ENCODE measurements at places on chromosomes 7 and 10.

DNA sequence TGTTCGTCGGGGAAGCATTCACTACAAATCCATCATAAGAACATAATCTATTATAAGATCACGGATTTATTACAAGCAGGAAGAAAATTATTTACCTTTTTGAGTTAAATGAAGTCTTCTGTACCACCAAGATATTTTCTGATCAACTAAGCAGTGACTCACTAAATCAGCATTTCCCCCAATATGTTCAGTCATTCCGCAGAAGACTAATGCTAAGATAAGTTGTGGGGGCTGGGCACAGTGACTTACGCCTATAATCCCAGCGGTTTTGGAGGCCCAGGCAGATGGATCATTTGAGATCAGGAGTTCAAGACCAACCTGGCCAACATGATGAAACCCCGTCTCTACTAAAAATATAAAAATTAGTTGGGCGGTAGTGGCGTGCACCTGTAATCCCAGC is 144.2 kb upstream of the EGR2 start:
- DNase-seq: no peak

GRCh38 chr10:3887404-3887803 is 102.4 kb upstream of the KLF6 start:
- no peak for DNase-seq

DNA sequence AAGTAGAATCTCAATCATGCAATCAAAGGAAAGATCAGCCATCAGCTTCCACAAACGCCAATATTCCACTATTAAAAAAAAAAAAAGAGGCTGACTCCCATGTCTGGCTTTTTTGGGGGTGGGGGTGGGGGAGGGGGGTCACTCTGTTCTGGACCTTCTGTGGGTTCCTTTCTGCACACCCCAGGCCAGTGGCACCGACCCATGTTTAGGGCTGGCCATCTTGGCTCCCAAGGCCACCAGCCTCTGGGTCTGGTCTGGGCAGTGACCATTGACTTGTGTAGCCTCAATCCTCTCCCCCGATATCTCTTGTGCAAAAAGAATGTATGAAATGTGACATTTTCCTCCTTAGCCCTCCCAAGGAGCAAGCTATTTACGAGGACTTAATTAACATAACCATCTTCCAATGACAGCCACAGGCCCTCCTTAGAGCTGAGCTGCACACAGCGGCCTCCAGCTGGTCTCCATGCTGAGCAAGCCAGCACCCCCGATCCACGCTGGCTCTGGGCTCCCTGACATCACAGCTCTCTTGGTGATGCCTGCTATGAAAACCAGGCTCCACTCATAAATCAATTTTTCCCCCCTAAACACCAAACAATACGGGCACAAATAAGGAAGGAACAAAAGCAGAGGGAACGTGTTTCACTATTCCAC is 100.1 kb downstream of the ZRANB1 start:
- no peak for DNase-seq

DNA sequence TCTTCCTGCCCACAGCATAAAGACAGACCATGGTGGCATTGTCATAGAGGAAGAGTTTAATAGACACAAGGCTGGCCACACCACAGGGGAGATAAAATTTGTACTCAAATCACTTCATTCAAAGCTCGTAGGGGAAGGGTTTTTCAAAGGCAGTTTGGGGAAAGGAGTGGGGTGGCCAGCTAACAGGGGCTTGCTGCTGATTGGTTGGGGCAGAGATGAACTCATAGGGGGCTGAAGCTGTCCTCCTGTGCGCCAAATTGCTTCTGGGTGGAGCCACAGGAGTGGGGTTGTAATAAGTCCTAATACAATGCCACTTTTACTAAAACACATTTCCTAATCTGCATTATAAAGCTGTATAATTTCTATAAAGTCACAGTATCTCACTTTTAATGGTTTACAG is 22.5 kb downstream of the PDZD8 start:
- DNase-seq: no peak

GRCh38 chr7:82760074-82760473 is 316.5 kb upstream of the CACNA2D1 start:
- no peak for DNase-seq

GRCh38 chr7:2211259-2211880 is 21.4 kb downstream of the MAD1L1 start:
- no peak for DNase-seq

Data from stimulated activated CD4-positive, alpha-beta T cell treated with anti-CD3 and anti-CD28 coated beads, Interleukin-1b, Interleukin-23, amount 100 ng/mL, for 1 hour (primary cell).